ENCODE measurements at places on chromosomes 13 and 19. TPM values are rescaled to one million over a fixed set of nuclear protein-coding genes. Genes with fewer than 3 reads are reported as not detected.

The SOX1 gene
- total RNA-seq = not detected

The TUBB4A gene
- total RNA-seq = not detected

The BRSK1 gene
- total RNA-seq = 0.65 TPM

The GAPDHS gene
- not detected for total RNA-seq

The CLDND2 gene
- total RNA-seq = not detected

The C19orf85 gene
- not detected for total RNA-seq

Data from dermis lymphatic vessel endothelial cell (primary cell).